Kasumi-1 (cell line): ENCODE measurements at places on chromosomes 11 and 22.
A peak's percentile ranks its signal among the peaks of the same experiment; 100 is the strongest.

- DNase-seq: peak; percentile 65
Measured at GRCh38 chr11:95698676-95699557, 90.7 kb downstream of the FAM76B start.

DNA sequence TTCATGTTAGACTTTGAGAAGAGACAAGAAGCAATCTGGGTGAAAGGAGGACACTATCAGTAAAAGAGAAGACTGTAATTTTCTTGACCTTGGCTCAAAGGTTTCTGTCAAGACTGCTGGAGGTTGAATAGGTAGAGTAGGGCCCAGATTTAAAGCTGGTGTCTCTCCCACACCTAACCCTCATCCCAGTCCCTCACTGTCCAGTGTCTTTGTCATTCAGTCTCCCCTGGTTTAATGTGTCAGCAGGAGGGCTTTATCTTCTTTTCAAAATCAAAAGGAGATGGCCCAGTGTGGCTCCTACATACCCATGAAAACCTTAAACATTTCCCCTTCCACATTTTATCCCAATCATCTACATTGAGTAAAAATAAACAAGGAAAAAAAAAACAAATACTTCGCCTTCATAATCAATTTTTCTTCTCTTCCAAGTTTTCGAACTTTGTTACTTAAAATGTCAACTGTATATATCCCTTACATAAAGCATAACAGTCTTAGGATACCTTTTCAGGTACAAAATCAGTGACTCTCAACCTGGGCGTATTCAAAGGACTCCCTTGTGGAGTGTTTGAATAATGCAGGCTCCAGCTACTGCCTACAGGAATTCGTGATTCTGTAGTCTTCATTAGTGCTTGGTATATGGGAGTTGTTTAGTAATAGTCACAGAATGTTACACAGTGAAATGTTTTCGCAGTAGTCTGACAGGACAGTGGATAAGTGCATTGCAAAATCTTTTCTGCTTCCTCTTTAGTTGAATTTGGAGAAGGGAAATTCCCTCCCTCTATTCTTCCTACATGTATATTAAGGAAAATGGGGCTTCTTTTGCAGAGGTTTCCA lies 87.2 kb downstream of the FAT3 start:
- DNase-seq: no peak

DNA sequence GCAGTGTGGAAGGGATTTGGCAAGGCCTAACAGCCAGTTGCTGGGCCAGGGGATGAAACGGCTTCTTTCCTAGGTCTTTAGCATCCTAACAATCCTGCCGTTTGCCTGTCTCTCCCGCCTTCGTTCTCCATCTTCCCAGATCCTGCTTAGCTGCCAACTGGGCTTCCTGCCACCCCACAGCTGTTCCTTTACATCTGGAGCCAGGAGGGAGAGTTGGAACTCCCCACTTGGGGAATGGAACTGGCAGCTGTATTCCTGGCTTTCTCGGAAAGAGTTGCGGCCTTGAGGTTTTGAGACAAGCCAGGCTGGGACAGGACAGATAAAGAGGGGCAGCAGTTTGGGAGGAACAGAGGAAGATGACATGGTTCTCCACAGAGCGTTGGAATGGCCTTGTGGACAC lies 59.6 kb downstream of the ST3GAL4 start:
- DNase-seq: no peak

DNA sequence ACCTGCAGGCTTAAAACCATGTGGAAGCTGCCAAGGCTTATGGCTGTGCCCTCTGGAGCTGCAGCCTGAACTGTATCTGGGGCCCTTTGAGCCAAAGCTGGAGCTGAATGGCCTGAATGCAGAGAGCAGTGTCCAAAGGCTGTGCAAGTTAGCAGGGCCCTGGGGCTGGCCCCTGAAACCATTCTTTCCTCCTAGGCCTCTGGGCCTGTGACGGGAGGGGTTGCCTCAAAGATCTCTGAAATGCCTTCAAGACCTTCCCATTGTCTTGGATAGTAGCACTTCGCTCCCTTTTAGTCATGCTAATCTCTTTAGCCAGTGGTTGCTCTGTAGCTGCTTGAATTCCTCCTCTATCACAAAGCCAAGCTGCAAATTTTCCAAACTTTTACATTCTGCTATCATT lies 12.8 kb upstream of the IFTAP start:
- DNase-seq: no peak

DNA sequence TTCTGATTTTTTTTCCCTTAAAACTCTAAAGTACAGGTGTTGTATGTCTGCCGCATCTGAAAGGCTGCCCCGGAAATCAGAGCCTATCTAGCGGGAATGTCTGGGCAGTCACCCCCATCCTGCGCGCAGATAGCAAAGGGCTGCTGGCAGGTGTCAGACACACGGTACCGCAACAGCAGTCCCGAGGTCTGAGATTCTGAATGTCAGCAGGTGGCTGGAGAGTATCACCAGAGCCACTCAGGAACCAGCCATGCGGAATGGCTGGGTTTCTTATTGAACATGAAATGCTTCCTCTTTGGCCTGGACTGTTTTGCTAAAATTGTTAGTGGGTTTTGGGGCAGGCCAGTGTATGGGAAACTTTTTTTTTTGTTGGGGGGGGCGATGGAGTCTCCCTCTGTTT lies 53.3 kb downstream of the CERK start:
- DNase-seq: no peak

DNA sequence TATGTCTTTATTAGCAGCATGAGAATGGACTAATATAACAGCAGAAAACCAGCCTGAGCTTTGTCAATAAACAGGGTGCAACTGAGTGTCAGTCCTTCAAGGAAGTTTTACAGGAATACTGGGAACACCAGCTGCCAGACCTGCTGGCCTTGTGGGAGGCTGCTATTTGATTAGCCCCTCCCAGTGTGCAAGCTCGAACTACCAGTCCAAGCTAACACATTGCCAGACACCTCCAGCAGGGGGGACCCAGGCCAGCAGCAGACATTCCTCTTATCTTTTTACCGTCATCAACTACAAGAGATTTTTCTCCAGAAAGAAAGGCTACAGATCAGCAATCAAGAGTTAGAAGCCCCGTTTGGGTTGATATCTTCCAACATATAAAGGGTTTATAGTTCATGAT lies 942.8 kb upstream of the TENM4 start:
- no peak for DNase-seq

DNA sequence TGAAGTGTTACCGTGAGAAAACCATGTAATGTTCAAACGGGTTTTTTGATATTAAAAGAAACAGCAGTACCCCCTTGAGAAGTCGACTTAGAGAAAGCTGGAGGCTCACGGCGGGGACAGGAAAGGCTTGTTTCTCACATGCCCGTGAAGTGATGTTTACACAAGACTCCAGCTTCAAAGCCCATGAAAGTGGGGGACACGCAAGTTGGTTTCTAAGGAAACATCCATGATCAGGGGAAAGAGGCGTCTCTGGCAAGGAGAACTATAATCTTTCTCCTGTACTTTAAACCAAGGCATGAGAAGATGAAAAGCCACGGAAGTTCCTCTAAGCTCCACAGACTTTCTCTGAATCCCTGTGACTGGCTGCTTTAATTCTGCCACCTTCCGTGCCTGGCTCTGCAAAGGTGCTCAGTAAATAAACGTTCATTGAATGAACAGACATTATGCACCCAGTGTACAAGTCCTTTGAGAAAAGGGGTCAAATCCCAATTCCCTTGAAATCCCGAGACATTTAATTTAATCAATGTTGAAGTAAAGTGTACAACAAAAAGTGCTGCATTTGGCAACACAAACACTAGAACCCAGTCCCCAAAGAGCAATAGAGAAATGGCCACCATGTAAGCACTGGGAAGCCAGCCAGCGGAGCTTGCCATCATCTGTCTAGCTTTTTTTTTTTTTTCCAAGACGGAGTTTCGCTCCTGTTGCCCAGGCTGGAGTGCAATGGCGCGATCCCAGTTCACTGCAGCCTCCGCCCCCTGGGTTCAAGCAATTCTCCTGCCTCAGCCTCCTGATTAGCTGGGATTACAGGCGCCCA lies 58.7 kb downstream of the AHNAK start:
- no peak for DNase-seq

- DNase-seq: no peak
Measured at GRCh38 chr11:85884581-85885021, 29.4 kb downstream of the CCDC83 start.

GRCh38 chr11:68506908-68507307 lies 46.4 kb downstream of the PPP6R3 start:
- DNase-seq: no peak

DNA sequence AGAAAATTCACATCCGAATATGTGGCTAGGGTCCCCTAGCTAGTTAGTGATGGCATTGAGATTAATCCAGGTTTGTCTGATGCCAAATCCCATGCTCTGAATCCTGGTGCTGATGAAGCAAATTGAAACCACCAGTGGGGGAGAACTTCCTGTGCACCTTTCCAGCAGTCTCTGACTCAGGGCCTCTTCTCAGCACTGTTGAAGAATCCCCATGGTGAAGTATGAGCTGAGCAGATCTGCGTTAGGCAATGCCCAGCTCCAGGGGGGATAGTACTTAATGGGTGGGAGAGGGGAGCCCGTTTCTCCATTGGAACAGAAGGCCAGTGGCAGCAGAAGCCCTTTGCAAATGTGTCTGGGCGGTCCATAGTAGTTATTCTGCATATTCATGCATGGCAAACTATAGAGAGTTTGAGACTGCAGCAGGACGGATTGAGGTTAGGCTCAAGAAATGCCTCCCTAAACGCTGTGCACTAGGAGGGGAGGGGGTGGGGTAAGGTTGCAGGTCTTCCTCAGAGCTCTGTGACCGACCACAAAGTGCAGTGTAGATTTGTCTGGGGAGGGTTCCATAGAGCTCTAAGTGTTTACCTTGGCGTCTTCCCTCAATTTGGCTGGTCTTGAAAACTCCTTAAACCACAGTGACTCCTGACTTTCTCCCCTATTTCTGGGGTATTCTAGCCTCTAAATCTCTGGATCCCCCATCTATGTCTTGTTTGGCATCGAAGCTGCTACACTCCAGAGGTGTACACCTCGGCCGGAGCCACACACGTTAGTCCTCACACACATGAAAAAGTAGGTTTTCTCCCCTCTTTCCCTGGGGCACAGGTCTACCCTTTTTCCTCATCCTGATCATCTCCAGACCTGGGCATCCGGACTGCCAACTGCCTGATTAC lies 4.8 kb downstream of the POU2F3 start:
- no peak for DNase-seq

GRCh38 chr11:1256257-1257045 lies 33.6 kb downstream of the MUC5B start:
- DNase-seq: no peak
